Activated CD8-positive, alpha-beta T cell treated with anti-CD3 and anti-CD28 coated beads, Interleukin-2, amount 10 ng/mL, durations not matched to agents 7 days and 5 days (primary cell): ENCODE measurements at places on chromosomes 2 and 18. TPM values are rescaled to one million over a fixed set of nuclear protein-coding genes. Genes with fewer than 3 reads are reported as not detected.

Gene PPIL3
- 82.9 TPM for total RNA-seq

Gene HMSD
- total RNA-seq = not detected

Gene GCKR
- not detected for total RNA-seq

Gene SH3RF3
- 0.10 TPM for total RNA-seq

Gene PSMA8
- 1.2 TPM for total RNA-seq

Gene CROCC2
- total RNA-seq = not detected
